NCI-H1694 treated with DMSO at 0.1 percent for 48 hours (cell line): ENCODE measurements at places on chromosomes 16 and 17.

DNA sequence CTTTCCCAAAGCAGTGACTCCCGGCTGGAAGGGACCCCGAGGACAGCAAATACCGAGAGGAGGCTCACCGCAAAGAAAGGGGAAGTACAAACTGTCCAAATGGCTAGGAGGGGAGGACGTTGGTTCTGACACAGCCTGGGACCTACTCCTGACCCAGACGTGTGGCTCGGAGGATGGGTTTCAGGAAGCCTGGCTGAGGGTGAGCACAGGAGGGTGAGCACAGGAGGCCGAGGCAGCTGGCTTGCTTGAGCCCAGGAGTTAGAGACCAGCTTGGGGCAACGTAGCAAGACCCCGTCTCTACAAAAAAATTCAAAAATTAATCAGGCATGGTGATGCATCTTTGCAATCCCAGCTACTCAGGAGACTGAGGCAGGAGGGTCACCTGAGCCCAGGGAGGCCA is 83.2 kb downstream of the C16orf78 start:
- no peak for DNase-seq

DNA sequence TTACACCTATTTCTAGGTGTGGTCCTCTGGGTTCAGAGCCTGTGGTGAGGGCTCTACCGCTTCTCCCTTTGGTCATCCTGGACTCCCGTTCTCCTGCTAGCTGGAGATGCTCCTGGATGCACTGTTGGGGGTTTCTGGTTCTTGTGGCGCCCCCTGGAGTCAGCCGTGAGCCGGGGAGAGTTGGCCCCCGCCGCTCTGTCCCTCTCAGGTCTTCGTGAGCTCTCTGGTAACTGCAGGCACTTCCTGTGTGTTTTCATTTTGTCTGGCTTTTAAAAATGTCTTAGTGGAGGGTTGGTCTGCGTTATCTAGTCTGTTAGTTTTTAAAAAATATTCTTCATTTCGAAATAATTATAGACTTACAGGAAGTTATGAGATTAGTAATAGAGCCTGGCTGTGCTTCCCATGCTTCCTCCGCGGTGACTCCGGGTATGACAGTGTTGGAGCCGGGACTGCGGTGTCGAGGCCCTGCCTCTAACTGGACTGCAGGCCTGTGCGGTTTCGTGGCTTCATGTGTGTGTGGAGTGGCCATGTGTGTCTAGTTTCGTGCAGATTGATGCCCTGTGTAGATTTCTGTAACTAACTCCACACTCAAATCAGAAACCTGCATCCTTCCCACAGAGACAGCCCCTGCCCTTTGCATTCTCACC is 78.0 kb upstream of the ZNF750 start:
- no peak for DNase-seq

- DNase-seq: no peak
These were observed 3.8 kb upstream of the NAT9 start for GRCh38 chr17:74779948-74780400.

DNA sequence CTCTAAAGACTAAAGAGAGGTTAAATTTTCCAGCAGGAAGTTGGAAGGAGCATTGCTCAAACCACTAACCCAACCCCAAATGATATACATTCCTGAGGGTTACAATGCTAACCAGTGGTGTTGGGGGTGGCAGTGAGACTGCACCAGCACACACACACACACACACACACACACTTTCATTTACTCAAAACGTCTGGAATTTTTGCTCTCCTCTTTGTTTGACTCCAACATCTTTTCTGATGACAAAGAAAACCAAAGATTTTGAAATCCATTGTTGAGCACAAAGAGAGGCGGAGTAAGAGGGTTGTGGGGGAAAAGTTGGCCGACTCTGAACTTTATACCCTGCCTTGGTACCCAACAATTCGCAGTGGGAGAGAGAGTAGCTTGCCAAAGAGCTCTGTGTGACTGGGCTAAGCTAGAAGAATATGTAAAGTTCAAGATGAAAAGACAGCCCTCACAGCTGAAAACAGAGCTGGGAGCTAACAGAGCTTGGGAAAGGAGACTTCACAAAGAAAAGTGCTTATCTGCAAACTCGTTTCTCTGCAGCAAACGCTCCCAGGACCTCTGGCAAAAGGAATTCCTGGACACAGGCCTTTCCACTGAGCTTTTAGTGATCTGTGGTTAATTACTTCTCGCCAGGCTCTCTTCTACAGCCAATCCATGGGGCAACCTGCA is 426.0 kb upstream of the CDH11 start:
- DNase-seq: no peak

DNA sequence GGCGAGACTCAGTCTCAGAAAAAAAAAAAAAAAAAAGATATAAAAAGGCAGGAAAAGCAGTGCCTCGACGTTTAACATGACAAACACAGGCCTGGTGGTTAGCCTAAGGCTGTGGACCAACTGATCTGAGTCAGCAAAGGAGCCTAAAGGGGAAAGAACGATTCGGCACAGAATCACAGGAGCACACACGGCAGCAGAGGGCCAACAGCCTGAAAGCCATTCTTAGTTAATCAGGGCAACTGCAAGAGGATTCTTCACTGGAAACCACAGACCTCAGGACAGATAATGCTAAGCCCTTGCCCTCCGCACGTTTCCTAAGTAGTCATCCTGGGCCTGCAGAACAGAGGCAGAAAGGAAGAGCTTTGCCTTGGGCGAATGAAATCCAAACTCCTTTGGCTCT is 14.7 kb downstream of the TMEM11 start:
- no peak for DNase-seq

GRCh38 chr17:13537167-13537731 is 64.5 kb downstream of the HS3ST3A1 start:
- DNase-seq: no peak

DNA sequence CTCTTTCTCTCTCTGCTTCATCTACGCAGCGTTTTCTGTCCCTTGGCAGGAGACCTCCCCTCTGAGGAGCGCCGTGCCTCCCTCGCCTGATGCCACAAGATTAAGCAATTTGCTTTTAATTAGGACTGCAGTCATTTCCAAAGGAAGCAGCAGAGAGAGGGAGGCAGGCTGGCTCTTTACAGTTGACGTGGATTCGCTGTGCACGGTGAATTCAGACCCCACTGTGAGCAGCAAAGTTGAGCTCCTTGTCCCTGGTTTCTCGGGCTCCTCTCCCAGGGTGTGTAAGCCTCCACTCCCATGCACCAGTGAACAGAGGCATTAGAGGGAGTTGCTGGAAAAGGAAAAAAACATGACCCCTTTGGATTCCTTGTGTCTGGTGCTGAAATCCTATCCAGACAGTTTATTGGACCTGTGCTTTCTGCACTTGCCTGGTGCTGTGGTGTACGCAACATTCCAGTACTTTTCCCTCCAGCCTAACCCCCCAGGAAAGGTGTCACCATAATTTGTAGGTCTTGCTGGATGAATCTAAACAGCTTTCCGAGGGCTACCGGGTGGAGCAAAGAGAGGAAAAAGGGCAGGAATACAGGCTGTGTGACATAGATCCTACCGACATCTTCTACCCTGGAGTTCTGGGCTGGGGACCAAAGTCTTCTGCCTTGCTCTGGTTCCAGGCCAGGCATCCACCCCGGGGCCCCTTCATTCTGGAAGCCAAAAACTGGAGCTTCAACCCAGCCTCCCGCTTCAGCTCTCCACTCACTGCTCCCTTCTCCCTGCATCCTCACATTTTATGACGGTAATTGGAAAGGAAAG is 171.0 kb downstream of the MAF start:
- no peak for DNase-seq

DNA sequence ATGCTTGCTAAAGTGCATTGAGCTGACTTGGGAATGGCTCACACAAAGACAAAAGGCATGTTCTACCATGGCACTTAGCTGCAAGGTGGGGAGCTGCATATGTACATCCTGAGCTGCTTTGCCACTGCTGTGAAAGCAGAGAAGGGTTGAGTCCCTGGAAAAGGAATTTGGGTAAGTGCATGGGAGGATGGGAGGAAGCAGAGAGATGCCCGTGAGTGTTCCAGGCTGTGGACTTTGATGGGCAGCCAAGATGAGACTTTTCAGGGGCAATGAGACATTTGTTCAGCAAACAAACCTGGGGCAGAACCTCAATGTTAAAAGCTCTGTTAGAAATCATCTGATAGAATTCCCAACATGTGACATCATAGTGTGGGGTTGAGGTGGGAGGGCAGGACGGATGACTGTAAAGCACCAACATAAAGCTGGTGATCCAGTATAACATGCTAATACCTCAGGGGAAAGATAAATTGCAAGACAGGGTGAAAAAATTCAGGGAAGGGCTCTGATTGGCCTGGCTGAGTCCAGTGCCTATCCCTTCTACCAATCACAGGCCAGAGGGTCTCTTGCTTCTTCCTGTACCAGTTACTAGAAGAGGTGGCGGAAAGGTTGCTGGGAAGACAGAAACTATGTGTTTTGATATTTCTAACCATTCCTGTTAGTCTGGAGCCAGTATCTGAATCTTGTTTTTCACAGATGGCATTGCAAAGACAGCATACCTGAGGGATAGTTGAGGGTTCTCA is 163.2 kb downstream of the UTP18 start:
- no peak for DNase-seq

DNA sequence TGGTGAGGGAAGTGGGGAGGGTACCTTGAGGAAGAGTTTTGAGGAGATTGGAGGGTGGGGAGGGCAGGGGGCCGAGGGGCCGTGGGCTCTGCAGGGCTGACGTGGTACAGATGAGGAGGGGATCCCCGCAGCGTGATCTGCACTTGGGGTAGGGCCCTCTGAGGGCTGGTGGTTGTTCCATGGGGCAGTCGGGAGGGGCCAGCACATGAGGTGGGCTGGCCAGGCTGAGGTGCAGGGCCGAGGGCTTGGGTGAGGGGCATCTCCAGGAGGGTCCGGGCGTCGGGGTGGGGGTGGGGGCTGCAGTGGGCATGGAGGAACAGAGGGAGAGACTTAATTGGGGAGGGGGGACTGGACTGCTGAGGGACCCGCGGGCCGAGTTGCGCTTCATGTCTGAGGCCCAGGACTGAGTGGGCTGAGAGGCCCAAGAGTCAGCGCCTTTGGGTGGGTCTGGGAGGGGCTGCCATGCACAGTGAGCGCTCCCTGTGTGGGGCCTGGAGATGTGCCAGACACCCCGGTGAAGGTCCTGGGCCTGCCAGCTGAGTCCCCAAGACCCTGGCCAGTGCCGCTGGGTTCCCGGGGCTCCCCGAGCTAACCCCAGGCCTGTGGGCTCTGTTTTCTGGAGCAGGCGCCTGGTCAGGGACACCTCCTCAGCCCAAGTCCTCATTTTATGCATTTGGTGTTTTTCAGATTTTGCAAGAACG is 13.3 kb downstream of the PRSS27 start:
- no peak for DNase-seq

DNA sequence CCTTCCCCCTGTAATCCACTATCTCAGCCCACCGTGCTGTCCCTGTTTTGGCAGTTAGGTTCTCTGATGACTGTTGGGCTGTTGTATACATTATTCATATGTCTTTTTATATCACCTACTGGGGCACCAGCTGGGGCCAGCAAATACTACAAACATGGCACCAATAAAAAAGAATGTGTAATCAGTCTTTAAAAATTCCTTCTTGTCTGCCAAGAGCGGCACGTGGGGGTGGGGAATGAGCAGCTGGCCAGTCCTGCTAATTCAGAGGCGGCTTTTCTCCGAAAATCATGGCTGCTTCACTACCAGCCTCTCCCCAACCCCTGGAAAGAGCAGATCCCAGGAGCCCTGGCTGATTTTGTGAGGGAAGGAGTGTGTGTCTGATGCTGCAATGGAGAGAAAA is 77.7 kb upstream of the EEF2KMT start:
- peak; percentile 31 for DNase-seq

GRCh38 chr16:31088459-31089183 is at the start of gene PRSS53:
PRSS53 (minus strand) TSS chr16:31088943; CDS start chr16:31088809, 134 bp downstream.
- no peak for DNase-seq

DNA sequence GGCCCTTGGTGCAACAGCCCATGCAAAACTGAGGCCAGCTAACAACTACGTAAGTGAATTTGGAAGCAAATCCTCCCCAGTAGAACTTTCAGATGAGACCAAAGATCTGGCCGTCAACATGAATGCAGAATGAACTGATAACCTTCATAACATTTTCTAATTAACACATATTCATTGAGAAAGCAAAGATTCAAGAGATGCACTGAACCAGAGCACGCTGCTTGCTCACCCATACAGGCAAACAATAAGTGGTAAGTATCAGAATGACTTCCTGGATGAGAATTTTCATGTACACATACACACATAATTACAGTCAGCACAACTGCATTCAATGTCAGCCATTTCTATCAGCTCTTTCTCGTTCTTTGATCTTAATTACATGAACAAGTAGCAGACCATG is 30.6 kb downstream of the XYLT1 start:
- DNase-seq: no peak

GRCh38 chr17:11406716-11407115 is 165.7 kb downstream of the SHISA6 start:
- DNase-seq: no peak

DNA sequence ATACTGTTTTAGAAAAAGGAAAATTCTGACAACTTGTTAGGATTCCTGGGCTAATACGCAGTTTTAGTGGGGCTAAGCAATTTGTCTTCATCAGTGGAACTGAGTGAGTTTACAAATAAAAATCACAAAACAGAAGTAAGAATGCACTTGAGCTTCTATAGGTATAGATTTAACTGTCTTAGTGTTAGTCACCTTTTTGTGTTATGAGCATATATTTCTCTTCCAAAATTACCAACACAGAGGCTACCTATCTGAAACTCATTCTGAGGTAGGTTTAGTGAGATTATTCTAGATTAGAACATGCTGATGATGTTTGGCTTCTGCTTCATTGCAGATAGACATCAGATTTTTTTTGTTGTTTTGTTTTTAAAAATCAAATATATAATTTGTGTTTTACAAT is 23.2 kb downstream of the METTL9 start:
- no peak for DNase-seq

DNA sequence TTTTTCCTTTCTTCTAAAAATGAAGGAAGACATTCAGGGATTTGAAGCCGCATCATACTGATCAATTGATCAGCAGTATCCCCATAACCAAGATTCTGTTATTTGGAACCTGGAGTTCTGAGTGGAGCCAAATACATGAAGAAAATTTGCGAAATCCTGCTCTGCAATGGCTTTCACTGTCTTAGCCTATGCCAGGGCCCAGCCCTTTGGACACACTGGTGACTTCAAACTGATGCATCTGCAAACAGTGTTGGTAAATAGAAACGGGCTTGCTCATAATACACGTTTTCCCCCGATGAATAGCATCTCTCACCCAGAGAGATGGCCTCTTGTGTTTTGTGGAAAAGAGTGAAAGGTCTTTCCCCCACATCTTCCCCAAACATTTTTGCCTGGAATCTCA is 87.6 kb upstream of the TOX3 start:
- no peak for DNase-seq

- no peak for DNase-seq
These were observed 91.5 kb downstream of the PARN start for GRCh38 chr16:14538604-14539003.

DNA sequence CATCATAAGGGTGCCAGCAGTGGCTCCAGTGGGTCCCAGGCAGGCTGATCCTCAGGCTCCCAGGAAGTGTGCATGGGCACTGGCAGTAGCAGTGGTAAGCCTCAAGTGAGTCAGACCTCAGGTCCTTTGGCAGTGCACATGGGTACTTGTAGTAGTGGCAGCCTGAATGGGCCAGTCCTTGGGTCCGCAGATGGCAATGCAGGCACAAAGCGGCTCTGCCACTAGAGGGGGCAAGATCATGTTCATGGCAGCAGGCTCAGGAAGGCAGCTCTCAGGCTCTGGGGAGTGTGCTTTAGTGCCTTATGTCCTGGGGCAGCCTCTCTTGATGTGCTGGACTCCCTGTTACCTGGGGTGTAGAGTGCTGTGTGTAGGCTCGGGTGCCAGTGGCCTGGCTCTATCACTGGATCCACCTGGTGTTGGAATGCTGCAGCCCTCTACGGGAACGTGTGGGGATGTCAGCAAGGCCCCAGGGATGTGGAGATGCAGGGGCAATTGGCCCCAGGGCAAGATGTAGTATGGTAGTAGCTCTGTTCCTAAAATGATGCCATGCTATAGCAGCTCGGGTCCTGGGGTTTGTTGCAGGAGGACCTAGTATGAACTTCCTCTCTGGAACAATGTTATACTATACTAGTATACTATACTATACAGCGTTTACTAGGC is 11.0 kb downstream of the ACSM3 start:
- DNase-seq: peak; percentile 10
